CD4-positive, alpha-beta T cell treated with Interferon gamma for 1 hour (primary cell): ENCODE measurements at places on chromosomes 3 and 15.

DNA sequence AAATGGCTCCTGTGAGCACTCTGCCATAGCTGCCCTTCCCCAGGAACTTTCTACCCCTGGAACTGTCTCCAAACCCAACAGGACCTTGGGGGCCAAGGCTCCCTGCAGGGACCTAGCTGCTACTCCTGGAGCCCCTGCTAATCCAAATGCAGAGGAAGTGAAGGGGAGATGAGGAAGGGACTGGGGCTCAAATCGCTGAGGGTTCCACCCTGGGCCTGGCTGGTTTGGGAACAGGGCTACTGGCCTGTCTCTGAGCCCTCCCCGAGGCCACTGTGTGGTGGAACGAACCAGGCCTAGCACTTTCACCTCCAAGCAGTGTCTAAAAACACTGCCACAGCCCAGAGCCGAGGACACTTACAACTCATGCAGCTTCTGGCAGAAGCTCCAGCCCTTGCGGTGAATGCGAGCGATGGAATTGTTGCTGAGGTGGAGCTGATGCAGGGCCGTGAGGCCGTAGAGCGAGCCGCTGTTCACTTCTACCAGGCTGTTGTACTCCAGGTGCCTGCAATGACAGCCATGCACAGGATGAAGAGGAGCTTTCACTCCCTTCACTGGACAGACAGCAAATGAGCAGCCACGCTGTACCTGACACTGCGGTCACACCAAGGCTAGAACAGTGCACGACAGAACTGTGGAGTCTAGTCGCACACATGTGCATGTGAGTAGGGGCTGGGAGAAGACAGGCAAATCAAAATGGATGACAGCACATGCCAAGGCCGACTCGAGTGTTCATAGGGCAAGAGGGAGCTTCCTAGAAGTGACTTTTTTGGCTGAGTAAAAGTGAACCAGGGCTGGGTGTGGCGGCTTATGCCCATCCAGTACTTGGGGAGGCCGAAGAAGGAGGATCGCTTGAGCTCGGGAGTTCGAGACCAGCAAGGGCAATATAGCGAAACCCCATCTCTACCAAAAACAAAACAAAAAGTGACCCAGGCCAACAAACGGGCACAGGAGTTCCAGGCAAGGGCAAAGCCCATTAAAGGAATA is 90.8 kb downstream of the LRIG1 start:
- no peak for DNase-seq

GRCh38 chr3:171883893-171884279 is 40.7 kb downstream of the TMEM212 start:
- DNase-seq: no peak

DNA sequence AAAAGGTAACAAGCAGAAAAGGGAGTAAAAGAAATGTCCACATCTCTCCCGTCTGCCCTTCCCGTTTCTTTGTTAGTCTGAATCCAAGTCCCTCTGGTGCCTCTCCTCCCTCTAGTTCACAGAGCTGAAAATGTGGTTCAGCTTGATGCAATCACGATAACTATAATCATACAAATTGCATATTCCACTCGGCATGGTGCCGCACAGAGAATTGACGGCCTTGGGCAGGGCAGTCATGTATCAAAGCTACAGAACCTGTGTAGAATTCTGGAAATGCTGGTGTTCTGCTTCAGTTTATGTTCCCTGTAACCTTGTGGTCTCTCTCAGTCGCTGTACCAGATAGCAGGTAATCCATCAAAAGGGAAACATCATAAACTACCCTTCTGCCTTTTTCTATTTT is 562.9 kb upstream of the CBLB start:
- no peak for DNase-seq

DNA sequence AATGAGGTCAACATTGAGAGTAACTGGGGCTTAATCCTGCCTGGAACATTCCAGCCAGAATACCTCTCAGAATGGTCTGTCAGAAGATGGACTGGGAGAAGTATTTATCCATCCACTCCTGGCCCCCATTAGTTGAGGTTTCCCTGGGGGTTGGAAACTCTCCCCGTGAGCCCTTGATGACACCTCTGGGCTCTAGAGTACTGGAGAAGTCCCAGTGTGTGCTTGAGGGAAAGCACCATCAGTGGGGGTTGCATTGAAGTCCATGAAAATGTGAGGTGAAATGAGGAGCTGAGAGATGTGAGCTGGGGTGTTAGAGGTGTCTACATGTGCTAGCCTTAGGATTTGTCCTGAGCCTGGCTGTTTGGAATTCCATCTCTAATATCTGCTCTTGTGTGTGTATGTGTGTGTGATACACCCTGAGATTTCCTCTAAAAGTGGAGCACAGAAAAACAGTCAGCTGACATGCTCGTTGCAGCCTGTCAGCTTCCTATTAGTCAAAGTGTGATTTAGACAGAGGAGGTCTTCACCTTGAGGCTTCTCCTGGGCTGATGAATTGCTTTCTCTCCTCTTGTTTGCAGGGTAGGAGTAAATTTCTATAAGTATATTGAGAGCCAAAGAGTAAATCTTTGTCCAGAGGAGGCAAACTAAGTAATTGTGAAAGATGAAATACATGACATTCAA is 67.6 kb downstream of the NR1D2 start:
- DNase-seq: no peak

DNA sequence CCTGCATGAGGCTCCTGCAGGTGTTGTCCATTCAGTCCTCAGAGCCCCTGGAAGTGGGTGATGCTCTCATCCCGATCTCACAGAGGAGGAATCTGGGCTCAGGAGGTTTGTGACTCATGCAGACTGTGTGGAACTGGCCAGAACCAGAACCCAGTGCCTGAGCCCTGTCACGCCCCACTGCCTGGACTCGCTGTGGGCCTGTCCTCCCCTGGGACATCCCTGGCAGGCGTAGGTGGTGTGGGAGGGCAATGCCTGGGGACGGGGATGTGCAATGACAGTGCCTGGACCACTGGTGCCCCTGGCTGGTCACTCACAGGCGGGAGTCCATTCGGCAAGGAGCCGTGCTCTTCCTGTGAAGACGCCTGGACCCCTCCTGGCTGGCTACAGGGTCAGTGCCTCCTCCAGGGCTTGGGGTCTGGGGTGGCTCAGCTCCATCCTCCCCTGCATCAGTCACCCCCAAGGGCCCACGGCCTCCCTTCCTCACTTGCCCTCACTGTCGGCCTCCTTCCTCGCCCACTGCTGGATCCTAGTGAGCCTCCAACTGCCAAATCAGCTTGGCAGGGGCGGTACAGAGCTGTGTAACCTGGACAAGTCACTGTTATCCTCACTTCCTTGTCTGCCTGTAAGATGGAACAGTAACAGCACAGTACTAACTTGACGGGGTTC is 14.9 kb downstream of the PSTPIP1 start:
- DNase-seq: no peak

GRCh38 chr3:181561139-181562031 is 150.3 kb upstream of the SOX2 start:
- no peak for DNase-seq

GRCh38 chr3:76405196-76405595 is 619.8 kb upstream of the ZNF717 start:
- DNase-seq: no peak

GRCh38 chr3:11671648-11672100 is 28.0 kb upstream of the VGLL4 start:
- DNase-seq: no peak

DNA sequence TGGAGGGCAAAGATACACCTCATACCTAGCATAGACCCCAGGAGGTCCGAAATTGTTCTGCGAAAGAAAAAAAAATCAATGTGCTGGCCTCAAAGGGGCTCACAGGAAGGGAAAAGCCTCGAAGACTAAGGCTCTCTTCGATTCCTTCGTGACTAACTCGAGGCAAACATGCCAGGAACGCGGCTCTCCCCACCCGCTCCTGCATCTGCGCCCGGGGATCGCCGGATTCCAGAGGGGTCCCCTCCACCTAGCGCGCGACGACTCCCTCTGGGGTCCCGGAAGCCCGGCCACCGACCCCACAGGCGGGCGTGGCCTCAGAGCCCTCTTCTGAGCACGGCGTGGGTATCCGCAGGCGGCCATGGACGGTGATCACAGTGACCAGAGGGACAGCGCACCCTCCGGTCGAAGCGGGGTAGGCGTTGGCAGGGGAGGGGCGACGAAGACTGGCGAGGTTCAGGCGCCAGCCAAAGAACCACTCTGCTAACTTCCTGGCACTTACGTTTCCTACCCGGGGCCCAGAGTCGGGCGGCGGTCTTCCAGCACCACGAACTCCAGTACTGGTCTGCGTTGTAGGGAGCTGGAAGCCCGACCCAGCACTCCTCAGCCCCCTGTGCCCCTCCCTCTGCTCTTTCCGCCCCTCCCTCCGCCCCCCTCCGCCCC is 515 bp upstream of the EIF3J start:
- no peak for DNase-seq

DNA sequence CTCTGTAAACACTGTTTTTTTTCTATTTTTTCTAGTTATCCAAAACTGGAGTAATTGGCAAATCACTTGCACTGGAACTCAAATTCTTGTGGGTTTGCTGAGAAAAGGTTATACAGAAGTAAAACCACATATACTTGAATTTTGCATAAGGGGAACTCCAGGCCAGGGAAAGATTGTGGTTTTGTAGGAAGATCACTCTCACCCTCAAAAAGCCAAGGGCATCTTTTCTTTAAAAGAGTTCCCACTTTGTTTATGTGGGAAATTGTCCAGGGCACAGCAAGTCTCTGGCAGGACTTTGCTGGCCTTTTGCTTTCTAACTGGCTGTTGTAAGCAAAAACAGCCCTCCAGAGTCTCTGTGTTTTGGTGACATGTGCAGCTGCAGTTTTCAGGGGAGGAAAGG is 340.3 kb upstream of the RBMS3 start:
- no peak for DNase-seq

DNA sequence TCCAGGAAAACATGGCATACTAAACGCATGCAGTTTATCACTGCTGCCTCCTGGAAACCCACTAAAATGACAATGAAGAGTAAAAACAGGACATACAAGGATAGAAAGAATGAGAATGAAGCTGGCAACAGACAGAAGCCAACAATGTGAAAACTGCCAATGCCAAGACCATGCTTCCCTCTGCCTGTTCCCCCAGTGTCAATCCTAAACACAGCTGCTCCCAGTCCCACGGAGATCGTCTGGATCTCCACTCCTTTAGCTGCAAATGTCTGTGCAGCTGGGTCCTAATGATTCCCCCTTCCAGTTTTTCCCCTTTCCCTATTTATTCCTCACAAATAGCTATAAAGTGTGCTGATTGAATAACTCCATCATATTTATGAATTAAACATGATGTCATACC is 16.1 kb downstream of the LEO1 start:
- no peak for DNase-seq

DNA sequence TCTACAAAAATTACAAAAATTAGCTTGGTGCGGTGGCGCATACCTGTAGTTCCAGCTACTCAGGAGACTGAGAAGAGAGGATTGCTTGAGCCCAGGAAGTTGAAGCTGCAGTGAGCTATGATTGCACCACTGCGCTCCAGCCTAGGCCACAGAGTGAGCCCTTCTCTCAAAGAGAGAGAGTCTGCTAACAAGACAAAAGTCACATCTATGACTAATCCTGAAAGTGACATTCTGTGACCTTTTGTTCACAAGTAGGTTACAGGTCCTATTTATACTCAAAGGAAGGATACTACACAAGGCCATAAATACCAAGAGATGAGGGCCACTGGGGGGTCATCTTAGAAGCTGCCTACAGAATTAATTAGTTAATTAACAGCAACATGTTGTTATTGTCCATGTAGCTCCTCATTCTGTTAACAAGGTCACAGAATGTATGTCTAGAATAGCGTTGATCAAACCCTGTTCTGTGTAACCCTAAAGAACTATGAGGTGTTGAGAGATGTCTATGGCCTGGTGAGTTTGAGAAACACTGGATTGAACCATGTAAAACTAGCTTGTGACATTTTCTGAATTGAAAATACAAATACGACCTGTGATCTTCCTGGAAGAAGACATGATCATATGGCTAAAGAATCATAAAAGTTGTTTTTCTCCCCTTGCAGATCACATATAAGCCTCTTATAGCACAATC is 97.0 kb downstream of the SAMMSON start:
- DNase-seq: no peak

GRCh38 chr15:97026781-97027180 is 696.3 kb downstream of the NR2F2 start:
- DNase-seq: no peak

DNA sequence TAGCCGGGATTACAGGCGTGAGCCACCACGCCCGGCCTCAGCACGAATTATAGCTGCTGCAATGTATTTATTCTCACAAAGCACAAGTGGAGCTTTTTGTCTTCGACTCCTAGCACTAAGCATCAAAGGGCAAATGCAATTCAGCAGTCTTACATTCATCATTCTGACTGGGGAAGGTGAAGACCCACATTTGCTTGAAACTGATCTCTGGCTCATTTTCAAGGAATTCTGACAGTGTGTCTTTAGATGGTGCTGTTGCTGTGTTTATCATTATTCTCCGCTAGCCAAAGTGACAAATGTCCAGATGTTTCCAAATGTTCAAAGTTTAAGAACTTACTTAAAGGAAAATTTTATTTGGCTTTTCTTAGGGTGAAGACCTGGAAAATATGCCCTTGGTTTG is 55.9 kb downstream of the SGO1 start:
- no peak for DNase-seq

GRCh38 chr3:38027466-38028465 is 1.7 kb downstream of the PLCD1 start:
- DNase-seq: no peak

DNA sequence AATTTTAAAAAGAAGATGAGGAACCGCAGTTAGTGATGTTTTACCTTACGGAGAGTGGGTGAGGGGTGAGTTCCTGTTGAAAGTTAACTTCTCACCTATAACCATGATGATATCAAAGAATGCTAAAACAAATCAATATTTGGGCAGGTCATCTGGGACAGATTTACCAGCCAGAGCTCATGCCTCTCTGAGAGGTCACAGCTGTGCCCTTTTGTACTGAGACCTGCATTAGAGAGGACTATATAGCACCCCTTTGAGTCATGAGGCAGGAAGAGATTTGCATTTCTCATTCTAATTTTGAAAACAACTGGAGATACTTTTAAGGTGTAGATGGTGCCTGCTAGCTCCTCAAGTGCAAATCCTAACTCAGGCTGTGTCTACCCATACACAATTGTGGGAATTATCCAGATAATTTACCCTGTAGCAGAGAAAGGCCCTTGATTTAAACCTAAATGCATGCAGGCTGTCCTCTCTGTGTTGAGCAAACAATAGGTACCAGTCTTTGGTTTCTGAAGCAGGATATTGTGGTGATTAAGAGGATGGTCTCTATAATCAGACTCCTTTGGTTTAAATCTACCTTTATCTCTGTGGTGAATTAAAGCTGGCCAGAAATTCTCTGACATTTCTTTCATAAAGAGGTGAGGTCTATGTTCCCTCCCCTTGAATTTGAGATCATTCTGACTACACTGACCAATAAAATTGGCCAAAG is 5.8 kb upstream of the TM4SF4 start:
- no peak for DNase-seq

GRCh38 chr3:161740421-161740820 is 243.8 kb downstream of the OTOL1 start:
- no peak for DNase-seq

- DNase-seq: no peak
Observed at GRCh38 chr3:117553461-117553860, 843.9 kb downstream of the TUSC7 start.
